ENCODE measurements at places on chromosomes 7 and 10. TPM values are rescaled to one million over a fixed set of nuclear protein-coding genes. Genes with fewer than 3 reads are reported as not detected.

DNA sequence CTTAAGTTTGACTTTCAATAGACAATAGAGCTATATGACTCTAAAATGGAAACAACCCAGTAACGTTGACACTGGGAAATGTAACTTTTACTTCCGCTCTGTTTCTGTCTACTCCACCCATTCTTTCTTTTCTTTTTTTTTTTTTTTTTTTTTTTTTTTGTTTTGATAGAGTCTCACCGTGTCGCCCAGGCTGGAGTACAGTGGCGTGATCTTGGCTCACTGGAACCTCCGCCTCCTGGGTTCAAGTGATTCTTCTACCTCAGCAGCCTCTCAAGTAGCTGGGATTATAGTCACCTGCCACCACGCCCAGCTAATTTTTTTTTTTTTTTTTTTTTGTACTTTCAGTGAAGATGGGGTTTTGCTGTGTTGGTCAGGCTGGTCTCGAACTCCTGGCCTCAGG is 13.9 kb downstream of the PRSS2 start:
- no peak overlapping the region for H3K4me3 ChIP-seq
- no peak for DNase-seq
- no peaks in the 10 kb centered on the region for H3K4me1 ChIP-seq
- no peaks in the 10 kb centered on the region for H3K36me3 ChIP-seq

DNA sequence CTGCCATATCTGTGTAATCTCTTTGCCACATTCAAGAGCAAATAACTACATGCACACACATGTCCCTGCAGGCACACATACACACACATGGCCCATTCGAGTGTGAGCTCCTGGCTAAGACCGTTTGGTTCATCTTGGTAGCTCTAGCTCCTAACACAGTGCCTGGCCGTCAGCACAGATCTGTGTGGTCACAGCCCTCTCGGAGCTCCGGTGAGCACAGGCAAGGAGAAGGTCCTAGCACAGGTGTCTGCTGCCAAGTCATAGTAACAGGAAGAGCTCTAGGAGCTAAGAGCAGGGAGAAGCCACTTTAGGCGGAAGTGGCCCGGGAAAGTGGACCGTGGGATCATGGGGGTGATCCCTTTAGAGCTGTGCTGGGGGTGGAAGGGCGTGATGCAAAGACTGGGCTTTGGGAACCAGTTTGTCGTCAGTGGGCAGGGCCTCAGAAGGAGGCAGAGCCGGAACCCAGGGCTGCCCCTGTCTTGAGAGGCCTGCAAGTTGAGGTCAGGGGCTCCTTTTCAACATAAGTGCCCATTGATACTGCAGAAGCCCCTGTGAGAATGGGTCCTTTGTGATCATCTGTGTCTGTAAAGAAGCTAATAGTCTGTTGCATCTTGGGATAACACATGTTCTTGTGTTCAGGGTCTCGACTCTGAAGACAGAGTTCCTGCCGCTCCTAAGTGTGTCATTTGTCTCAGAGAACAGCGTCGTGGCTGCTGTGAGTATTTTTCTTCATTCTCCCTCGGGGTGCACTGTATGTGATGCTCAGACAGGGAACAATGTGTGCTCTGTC is 16.6 kb upstream of the ARPC1B start:
- H3K4me3 ChIP-seq, result no peak overlapping the region
- H3K4me1 ChIP-seq, result no peaks in the 10 kb centered on the region
- no peak for DNase-seq
- H3K27ac ChIP-seq, result no peak overlapping the region

- H3K36me3 ChIP-seq, result no peaks in the 10 kb centered on the region
- DNase-seq, result no peak
- peaks cover 22% of the 10 kb centered on the region for H3K4me1 ChIP-seq
- no peak overlapping the region for H3K4me3 ChIP-seq
- no peak overlapping the region for H3K27ac ChIP-seq
- peaks cover 18% of the 10 kb centered on the region for H3K27me3 ChIP-seq
Observed at GRCh38 chr10:121601458-121601857, 3.2 kb upstream of the FGFR2 start.

- DNase-seq, result no peak
- no peak overlapping the region for H3K4me3 ChIP-seq
- no peaks in the 10 kb centered on the region for H3K4me1 ChIP-seq
- H3K27ac ChIP-seq, result no peak overlapping the region
Observed at GRCh38 chr7:118280319-118281012, 56.0 kb downstream of the ANKRD7 start.

GRCh38 chr10:7856678-7857077 is 38.4 kb downstream of the TAF3 start:
- peaks cover 5% of the 10 kb centered on the region for H3K36me3 ChIP-seq
- H3K4me3 ChIP-seq, result no peak overlapping the region
- no peaks in the 10 kb centered on the region for H3K27me3 ChIP-seq
- H3K4me1 ChIP-seq, result peaks cover 10% of the 10 kb centered on the region

- no peaks in the 10 kb centered on the region for H3K27me3 ChIP-seq
- H3K36me3 ChIP-seq, result no peaks in the 10 kb centered on the region
- no peaks in the 10 kb centered on the region for H3K4me1 ChIP-seq
Observed at GRCh38 chr7:117458977-117459583, 20.7 kb upstream of the CFTR start.

DNA sequence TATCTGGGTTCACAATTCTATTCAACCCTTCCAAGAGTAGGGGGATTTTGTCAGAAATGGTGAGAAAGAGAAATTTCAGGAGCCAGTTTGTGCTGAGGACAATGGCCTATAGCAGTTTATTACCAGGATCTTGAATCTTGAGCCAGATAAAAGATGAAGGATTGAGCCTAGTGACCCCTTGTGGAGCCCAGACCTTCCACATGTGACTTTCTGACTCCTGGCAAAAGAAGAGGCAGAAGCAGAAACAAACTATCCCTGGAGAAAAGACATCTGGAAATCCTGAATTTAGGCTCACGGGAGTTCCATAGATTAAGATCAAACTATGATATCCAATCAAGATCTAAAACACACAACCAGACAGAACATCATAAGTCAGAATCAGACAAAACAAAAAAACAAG is 60.9 kb upstream of the CHRM2 start:
- H3K27me3 ChIP-seq, result no peaks in the 10 kb centered on the region
- no peaks in the 10 kb centered on the region for H3K4me1 ChIP-seq
- no peak overlapping the region for H3K27ac ChIP-seq
- no peak overlapping the region for H3K4me3 ChIP-seq
- H3K36me3 ChIP-seq, result no peaks in the 10 kb centered on the region

GRCh38 chr7:37557571-37558209 is 109.0 kb upstream of the ELMO1 start:
- no peaks in the 10 kb centered on the region for H3K27me3 ChIP-seq
- H3K27ac ChIP-seq, result no peak overlapping the region
- DNase-seq, result no peak
- H3K4me1 ChIP-seq, result peaks cover 5% of the 10 kb centered on the region

DNA sequence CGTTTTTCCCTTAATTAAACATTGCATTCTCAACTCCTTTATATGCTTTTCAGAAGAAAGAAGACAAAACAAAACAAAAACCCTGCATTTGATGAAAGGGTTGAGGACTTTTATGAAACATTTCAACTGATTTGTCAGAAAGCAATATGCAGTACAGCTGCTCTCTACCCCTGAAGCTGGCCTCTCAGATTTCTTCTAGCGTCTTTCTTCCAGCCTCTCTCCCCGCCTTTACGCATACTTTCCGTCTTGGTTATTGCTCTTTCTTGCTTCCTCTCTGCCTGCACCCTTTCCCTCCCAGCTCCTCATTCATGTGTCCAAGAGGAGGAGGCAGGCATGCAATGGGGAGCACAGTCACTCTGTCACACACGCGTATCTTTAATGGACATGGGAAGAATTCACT is 91.0 kb upstream of the COL1A2 start:
- no peak overlapping the region for H3K27ac ChIP-seq
- H3K36me3 ChIP-seq, result no peaks in the 10 kb centered on the region
- no peaks in the 10 kb centered on the region for H3K27me3 ChIP-seq
- no peak overlapping the region for H3K4me3 ChIP-seq
- no peak for DNase-seq

DNA sequence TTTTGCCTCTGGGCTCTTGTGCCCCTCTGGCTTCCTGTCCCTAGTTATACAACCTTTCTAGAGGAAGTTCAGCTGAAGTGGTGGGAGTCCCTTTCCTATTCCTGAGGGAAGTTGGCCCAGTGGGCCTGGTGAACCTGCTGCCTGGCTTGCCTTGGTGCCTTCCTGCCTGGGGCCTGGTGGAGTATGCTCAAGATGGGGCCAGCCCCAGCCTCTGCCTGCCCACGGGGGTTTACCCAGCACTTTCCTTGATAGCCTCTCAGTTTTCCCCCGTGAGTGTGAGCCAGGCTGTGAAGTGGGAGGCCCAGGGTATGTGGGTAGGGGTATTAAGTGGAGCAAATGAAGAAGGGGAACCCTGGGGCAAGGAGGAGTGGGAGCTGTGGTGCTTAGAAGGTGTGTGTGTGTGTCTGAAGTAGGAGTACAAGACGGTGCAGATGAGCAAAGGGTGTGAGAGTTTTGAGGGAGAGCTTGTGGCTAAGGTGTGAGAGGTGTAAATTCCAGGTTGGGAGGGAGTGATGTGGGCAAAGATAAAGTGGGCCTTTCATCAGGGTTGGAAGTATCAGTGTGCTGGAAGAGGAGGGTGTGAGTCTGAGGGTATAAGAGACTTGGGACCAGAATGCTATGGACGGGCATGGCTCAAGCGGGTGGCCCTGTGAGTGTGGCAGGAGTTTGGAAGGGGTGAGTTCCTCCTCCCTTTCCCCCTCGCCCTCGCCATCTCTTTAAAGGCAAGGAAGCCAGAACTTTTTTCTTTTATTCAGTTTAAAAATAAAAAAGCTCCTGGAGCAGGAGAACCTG is 10.9 kb upstream of the PAX2 start:
- peaks cover 30% of the 10 kb centered on the region for H3K4me1 ChIP-seq
- no peak for DNase-seq
- no peaks in the 10 kb centered on the region for H3K36me3 ChIP-seq
- H3K4me3 ChIP-seq, result no peak overlapping the region

GRCh38 chr10:48282829-48283228 is 8.3 kb upstream of the FRMPD2 start:
- no peak overlapping the region for H3K4me3 ChIP-seq
- no peak overlapping the region for H3K27ac ChIP-seq
- no peak for DNase-seq
- H3K36me3 ChIP-seq, result no peaks in the 10 kb centered on the region
- no peaks in the 10 kb centered on the region for H3K4me1 ChIP-seq
- H3K27me3 ChIP-seq, result no peaks in the 10 kb centered on the region

DNA sequence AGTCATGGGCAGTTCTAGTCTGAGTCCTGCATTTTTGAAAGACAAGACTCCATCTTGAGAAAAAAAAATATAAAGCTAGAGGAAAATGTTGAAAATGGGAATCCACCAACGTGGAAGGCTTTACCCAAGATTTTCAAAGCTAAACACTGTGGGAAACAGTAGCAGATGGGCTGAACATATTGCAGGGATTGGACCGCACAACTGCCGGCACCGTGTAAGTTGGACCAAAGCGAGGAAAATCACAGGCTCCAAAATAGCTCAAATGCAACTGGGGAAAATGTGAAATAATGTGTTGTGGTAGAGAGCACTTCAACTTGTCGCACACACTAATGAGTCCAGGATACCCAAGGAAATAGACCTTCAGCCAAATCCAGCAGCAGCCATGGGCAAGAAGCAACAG is 26.4 kb upstream of the ADRB1 start:
- no peaks in the 10 kb centered on the region for H3K36me3 ChIP-seq
- no peak for DNase-seq
- no peaks in the 10 kb centered on the region for H3K27me3 ChIP-seq
- H3K27ac ChIP-seq, result no peak overlapping the region

GRCh38 chr7:12570534-12571461 is at the start of gene SCIN:
SCIN (plus strand) TSS chr7:12570720; CDS start chr7:12570787, 67 bp downstream.
- no peaks in the 10 kb centered on the region for H3K4me1 ChIP-seq
- no peak within 1 kb of the TSS for H3K27ac ChIP-seq
- peak; percentile 61 for DNase-seq

GRCh38 chr7:158782761-158783401 is 46.4 kb downstream of the ESYT2 start:
- no peak overlapping the region for H3K4me3 ChIP-seq
- H3K36me3 ChIP-seq, result no peaks in the 10 kb centered on the region
- H3K27ac ChIP-seq, result no peak overlapping the region

DNA sequence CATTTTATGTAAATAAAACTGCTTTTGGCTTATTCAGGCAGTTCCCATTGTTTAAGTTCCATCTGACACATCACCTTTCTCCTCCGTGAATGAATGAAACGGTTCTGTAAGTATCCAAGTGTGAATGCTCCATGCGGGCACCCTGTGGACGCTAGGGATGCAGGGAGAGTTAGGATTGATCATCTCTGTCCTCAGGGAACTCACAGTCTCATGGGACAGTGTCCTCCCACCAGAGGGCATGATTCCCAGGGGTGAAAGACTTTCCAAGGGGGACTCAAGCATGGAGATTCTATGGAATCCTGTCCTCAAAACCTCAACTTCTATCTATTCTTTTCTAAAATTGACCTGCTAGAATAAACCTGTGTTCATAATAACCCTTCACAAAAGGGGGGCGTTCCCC is 98.8 kb downstream of the HECW1 start:
- H3K4me1 ChIP-seq, result peaks cover 8% of the 10 kb centered on the region
- H3K27ac ChIP-seq, result no peak overlapping the region

DNA sequence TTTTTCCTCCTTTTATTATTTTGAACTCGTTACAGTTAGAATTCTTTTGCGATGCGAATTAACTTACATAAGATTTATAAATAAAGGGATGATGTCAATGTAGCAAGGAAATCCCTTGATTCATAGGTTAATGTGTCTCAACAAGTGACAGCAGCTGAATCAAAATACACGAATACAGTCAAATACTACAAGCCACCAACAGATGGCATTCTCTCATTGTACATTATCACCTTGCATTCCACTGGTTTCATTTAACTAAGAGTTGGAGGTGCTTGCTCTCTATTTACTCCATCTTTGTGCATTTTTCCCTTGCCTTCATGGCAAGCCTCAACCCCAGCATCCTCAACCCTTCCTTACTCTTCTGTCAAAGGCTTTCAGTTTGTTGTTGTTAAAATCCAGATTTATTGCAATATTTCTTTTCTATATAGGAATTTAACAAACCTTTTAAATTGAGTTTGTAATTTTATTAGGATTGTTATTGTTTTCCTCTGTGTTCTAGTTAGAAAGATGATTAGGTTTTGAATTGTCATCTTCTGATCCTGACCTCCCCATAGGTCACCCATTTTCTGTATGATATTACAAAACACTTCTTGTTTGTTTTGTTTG is 78.3 kb downstream of the SLC25A40 start:
- H3K4me3 ChIP-seq, result no peak overlapping the region
- H3K27me3 ChIP-seq, result no peaks in the 10 kb centered on the region
- no peaks in the 10 kb centered on the region for H3K36me3 ChIP-seq
- H3K27ac ChIP-seq, result no peak overlapping the region
- no peaks in the 10 kb centered on the region for H3K4me1 ChIP-seq

- H3K4me1 ChIP-seq, result no peaks in the 10 kb centered on the region
- H3K27ac ChIP-seq, result no peak within 1 kb of the TSS
- H3K36me3 ChIP-seq, result no peaks in the 10 kb centered on the region
- peaks cover 31% of the 10 kb centered on the region for H3K27me3 ChIP-seq
- DNase-seq, result peak; percentile 95
Observed at GRCh38 chr10:94402204-94402842, at the start of gene TBC1D12. TBC1D12 (plus strand) TSS chr10:94402541; CDS start chr10:94402614, 73 bp downstream.

The GTF2IRD1 gene
- total RNA-seq, result 25.6 TPM

The PRF1 gene
- not detected for total RNA-seq

The COL28A1 gene
- total RNA-seq, result 0.60 TPM

The TFPI2 gene
- total RNA-seq, result 1.5 TPM

The SPDYE9 gene
- not detected for total RNA-seq

The GALNT11 gene
- total RNA-seq, result 65.5 TPM

The FRMD4A gene
- total RNA-seq, result 20.2 TPM

The LRGUK gene
- 1.4 TPM for total RNA-seq

The CEP55 gene
- 57.7 TPM for total RNA-seq

The EFCAB10 gene
- total RNA-seq, result 5.0 TPM

The BCCIP gene
- total RNA-seq, result 76.5 TPM

The STMP1 gene
- 26.4 TPM for total RNA-seq

The AOAH gene
- total RNA-seq, result 5.9 TPM
